ENCODE measurements at places on chromosomes 5 and 9. TPM values are rescaled to one million over a fixed set of nuclear protein-coding genes. Genes with fewer than 3 reads are reported as not detected.

GRCh38 chr5:33588654-33589372 is 148.0 kb downstream of the TARS1 start:
- no peak for DNase-seq

- no peak for DNase-seq
These were observed 56.4 kb upstream of the OR2K2 start for GRCh38 chr9:111386386-111386785.

SMC5 gene
- polyA plus RNA-seq, result 54.1 TPM

GRCh38 chr5:138438724-138439476 is at the start of gene REEP2:
TSS of gene REEP2 (plus strand) at chr5:138439057. CDS start at chr5:138439209, 152 bp downstream.
- DNase-seq, result no peak

CDKN2B gene
- polyA plus RNA-seq, result 0.21 TPM

DNA sequence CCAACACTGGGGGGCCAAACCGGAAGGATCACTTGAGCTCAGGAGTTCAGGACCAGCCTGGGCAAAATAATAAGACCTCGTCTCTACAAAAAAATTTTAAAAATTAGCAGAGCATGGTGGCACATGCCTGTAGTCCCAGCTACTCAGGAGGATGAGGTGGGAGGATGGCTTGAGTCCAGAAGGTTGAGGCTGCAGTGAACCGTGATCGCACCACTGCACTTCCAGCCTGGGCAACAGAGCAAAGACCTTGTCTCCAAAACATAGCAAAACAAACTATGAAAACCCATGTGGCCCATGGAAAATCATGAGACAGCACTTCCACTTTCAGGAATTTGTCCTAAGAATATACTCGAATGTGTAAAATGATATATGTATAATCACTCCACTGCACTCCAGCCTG is 6.1 kb downstream of the SETX start:
- DNase-seq, result no peak

DNA sequence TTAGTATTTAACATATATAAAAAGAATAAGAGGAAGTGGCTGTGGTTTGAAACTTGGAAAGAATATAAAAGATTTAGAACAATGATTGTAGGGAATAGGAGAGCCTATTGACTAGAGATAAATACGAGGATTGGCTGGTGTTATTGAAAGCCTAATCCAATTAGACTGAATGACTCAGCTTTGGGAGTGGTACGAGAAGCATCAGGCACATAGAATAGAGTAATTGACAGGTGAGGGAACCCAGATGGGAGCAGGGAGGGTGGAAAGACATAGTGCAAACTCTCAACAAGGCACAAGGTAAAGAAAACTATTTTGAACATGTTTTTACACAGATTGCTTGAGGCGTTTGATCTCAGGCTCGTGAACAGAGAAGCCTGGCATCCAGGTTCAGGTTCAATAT is 338.9 kb upstream of the KLF9 start:
- no peak for DNase-seq

DNA sequence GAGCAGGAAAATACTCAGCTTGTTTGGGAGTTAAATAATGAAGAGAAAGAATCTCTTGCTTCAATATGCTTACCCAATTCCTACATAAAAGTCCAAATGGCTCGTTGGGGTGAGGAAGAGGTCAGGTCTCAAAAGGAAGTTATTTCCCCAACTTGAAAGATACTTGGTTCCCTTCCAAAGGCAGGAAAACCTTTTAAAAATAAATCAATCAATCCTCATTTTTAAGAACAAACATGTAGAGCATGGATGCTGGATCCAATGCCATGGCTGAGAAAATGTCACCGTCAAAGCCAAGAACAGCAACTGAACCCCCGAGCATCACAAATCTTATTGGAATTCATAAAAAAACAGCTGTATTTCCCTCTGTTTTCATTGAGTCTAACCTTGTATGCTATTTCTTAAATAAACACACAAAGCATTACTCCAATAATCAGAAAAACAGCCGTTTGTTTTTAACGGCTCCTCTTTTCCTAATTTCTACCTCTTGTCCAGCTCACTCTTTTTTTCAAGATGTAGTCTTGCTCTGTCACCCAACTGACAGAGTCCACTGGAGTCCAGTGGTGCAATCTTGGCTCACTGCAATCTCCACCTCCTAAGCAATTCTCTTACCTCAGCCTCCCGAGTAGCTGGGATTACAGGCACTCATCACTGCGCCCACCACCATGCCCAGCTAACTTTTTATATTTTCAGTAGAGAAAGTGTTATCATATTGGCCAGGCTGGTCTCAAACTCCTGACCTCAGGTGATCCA is 140.7 kb downstream of the GNA14 start:
- DNase-seq, result no peak

- DNase-seq, result no peak
These were observed 284.6 kb upstream of the TLE4 start for GRCh38 chr9:79286992-79287707.

LCN2 gene
- polyA plus RNA-seq, result 0.29 TPM

GRCh38 chr9:125767349-125767748 is 20.2 kb downstream of the PBX3 start:
- no peak for DNase-seq

- DNase-seq, result no peak
These were observed 567.4 kb downstream of the CCDC171 start for GRCh38 chr9:16120231-16120641.

SPATA31D4 gene
- not detected for polyA plus RNA-seq

ECM2 gene
- polyA plus RNA-seq, result 14.1 TPM

HRH2 gene
- polyA plus RNA-seq, result 2.5 TPM

- DNase-seq, result no peak
These were observed 38.1 kb downstream of the MAP1B start for GRCh38 chr5:72145348-72145747.

- DNase-seq, result no peak
These were observed 25.7 kb downstream of the NCS1 start for GRCh38 chr9:130197888-130198287.

DNA sequence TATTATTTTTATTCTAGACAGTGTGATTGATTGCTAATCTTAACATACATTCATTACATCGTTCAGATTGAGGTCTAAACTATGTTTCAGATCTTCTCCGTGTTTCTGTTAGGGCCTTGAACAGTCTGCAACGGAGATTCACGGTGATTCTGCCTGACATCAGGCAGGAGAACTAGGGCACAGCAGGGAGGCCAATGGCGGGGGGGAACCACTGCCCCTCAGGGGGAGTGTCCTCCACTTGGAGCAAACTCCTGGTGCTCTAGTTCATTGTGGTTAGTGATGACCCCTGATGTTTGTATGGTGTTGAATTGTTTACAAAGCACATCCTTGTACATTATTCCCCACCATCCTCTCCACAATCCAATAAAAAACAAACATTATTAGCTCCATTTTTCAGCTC is 173.5 kb downstream of the ZNF608 start:
- DNase-seq, result no peak

DNA sequence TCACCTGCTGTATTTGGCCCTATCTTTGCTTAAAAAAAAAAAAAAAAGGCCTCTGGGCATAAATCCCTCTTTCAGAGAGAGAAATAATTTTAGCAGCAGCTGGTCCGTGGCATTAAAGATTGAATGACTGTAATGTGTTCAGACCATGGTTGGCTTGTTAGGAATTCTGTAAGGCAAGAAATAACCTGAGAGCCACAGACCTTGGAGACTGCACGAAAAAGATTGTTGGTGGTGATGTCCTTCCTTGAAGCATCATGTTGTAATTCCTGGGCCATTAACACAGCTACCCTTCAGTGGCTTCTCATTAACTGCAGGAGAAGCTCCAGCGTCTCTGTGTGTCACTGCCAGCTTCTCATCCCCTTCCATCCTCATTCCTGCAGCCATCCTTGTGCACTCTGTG is 79.0 kb downstream of the SGCD start:
- DNase-seq, result no peak

- DNase-seq, result no peak
These were observed 16.6 kb upstream of the SYNPO start for GRCh38 chr5:150623878-150624216.

DNA sequence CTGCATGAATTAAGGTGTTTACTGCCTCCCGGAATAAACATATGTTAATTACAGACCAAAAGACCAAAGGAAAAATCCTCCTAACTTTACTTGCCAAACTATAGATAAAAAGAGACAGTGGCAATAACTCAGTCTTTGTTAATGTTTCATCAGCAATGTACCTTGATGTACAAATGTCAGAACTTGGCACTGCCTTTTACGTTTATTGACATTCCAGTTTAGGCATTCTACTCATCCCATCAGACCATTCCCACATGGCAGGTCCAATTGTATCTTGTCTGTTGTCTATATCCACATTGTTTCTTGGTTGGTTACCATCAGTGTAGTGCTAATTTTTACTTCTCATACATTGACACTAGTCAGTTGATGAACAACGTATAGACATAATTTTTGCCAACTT is 85.5 kb downstream of the TEX10 start:
- no peak for DNase-seq

- no peak for DNase-seq
These were observed 46.6 kb downstream of the OSMR start for GRCh38 chr5:38892363-38892762.

RNF145 gene
- 111 TPM for polyA plus RNA-seq

DNA sequence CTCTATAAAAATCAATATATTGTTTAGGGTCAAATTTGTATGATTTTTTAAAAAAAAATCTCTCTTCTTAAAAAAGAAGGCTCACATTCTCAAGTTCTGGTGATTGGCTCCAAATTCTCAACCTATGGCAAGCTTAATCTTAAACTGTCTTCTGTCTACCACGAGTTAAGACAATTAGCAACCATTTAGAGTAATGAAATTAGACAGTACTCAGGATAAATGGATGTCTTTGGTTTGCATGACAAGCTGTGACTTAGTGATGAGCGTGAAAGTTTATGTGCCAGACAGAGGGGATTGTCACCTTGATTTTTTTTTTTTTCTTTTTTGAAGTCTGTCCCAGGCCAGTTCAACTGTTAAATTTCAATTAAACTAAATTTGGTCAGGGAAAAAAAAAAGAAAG is 1632.3 kb downstream of the MAT2B start:
- no peak for DNase-seq

DNA sequence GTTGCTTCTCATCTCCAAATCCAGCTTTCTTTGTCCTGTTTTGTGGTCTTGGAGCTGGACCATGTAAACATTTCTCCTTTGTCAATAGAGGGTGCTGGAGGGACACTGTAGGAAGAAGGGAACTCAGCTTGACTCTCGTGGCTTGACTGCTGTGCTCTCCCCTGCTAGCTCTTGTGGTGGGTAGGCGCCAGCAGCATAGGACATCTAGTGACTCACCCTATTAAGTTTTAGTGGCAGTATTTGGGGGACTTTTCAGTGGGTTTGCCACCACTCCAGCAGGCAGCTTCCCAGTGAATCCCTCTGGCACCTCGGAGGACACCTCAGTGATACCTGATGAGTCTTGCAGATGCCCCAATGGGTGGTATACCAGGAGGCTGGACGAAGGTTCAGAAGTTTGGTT is 97.8 kb downstream of the TSSK1B start:
- no peak for DNase-seq

GRCh38 chr9:6134661-6135180 is 80.9 kb upstream of the IL33 start:
- DNase-seq, result no peak

DNA sequence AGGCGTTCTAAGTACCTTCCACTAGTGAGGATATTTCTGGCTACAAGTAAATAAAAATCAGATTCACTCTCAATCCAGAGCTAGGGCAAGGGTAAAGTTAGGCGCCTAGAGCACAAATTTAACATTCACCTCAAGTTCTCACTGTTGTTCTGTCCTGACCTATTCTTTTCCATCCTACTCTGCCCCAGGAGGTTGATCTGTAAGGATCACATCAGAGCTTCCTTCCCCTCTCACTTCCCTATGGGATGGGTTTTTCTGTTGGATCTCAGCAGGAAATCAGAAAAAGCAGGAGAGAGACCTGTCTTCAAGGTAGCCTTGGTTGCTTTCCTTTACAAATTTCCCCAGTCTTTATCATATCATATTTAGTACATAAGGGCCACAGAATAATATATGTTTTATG is 316.7 kb downstream of the GABRG2 start:
- DNase-seq, result no peak

GRCh38 chr9:37977851-37978480 is 74.0 kb upstream of the SLC25A51 start:
- DNase-seq, result no peak

DNA sequence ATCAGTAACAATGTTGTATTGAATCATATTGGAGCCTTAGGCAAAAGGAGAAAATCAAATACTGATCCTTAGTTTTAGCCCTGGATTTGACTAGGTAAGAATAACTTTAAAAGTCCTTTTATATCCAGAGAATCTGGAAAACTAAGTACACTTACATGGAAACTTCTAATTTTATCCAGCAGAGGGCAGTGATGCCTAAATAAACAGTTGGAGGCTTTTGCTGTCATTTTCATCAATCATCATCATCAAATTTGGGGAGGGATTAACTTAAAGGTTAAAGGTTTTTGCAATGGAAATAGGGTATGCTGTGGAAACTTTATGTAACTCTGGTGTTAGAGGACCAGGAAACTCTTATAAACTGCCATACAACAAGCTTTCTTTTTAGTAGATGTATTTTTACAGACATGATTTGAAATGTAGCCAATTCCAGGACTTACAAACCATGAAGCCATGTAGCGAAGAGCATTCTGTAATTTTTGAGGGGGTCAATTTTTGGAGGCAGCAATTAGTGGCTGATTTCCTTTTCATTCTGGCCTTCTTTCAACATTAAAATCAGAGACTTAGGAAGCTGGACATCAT is 112.7 kb downstream of the OSTF1 start:
- peak; percentile 34 for DNase-seq
